Kidney glomerular epithelial cell (primary cell): ENCODE measurements at places on chromosomes 2 and 18.

GRCh38 chr2:180730976-180731375 lies 249.4 kb upstream of the UBE2E3 start:
- no peak for DNase-seq

DNA sequence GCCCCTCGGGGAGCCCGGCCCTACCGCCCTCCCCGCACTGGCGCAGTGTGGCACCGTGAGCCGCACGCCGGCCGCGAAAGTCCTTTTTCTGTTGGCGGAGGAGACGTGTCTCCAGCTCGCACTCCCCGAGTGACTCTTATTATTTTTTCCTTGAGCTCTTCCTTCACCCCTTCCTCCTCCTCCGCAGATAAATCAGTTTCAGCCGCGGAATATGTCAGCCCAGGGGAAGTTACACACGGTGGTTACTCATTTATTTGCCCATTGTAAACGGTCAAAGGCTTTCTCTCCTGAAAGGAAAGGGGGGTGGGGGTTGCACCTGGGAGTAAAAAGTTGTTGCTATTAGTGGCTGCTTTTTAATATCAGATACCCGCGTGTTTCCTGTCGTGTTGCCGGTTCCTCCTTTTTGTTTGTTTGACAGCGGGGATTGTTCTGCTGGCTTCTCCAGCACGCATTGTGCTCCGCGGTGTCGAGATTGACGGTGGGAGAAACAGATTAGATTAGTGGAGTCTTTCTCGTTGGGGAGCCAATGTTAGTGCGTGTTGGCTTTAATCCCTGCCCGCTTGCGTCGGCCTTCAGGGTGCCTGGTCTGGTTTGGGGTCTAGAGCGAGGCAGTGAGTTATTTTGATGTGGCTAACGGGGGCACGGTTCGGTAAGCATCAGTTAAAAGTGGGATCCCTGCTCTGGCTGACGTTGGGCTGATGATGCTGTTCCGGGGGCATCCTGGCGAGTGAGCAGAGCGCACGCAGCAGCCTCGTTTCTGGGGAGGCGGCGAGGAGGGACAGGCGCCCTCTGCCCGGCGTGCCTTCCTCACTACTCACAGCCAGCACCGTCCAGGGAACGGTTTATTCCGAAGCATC lies 1.6 kb downstream of the CRIM1 start:
- peak; percentile 82 for DNase-seq

GRCh38 chr18:26255695-26256622 lies 29.7 kb downstream of the TAF4B start:
- DNase-seq, result no peak

GRCh38 chr2:202051499-202052161 lies 18.0 kb downstream of the FZD7 start:
- DNase-seq, result no peak

GRCh38 chr2:30732376-30732775 lies 74.9 kb downstream of the CAPN13 start:
- DNase-seq, result no peak
